ENCODE measurements at places on chromosomes 7 and 10. TPM values are rescaled to one million over a fixed set of nuclear protein-coding genes. Genes with fewer than 3 reads are reported as not detected.

Gene RARRES2
- total RNA-seq: not detected

Gene CALCR
- not detected for total RNA-seq

Gene TWIST1
- total RNA-seq: not detected

Gene FAM24B
- 11.2 TPM for total RNA-seq

Gene PLXNA4
- 0.12 TPM for total RNA-seq

Gene HIPK2
- total RNA-seq: 16.1 TPM

Gene PRSS58
- not detected for total RNA-seq

Gene EVX1
- total RNA-seq: not detected

Gene CASTOR2
- 1.9 TPM for total RNA-seq

Gene UTF1
- total RNA-seq: not detected

Gene PILRB
- total RNA-seq: 24.5 TPM

- DNase-seq: no peak
- H3K27me3 ChIP-seq: no peaks in the 10 kb centered on the region
- H3K4me3 ChIP-seq: no peak overlapping the region
- H3K36me3 ChIP-seq: peaks cover 3% of the 10 kb centered on the region
- H3K27ac ChIP-seq: peak overlapping the region; percentile 10
Measured at GRCh38 chr10:23370106-23370505, 25.5 kb upstream of the C10orf67 start.

- H3K27me3 ChIP-seq: peaks cover 17% of the 10 kb centered on the region
- H3K36me3 ChIP-seq: no peaks in the 10 kb centered on the region
- no peaks in the 10 kb centered on the region for H3K4me1 ChIP-seq
- H3K27ac ChIP-seq: no peak overlapping the region
- H3K4me3 ChIP-seq: no peak overlapping the region
Measured at GRCh38 chr7:42606193-42606905, 305.5 kb downstream of the C7orf25 start.

DNA sequence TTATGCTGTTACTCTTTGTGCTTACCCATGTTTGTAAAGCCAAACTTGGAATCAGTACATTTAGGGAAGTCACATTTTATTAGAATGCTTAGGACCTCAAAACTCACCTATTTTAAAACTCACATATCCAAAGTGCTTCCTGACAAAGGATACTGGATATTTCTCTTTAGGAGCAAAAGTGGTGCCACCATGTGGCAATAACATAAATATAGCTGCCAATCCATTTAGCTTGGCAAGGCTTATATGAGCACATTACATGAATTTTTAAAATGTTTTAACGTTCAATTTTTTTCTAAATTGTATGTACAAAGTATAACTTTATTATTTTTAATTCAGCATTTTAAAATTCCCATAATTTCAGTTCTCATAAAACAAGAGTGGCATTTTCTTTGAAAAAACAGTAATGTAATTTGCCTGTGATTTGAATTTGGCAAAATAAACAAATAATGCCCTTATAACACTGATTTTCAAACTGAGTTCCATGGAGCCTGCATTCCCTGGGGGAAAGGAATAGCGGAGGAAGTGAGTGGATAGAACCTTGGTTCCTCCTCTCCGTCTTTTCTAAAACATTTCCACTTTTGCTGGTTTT, 75.4 kb downstream of the HDAC9 start:
- H3K36me3 ChIP-seq: no peaks in the 10 kb centered on the region
- H3K27ac ChIP-seq: no peak overlapping the region
- no peak for DNase-seq
- H3K4me1 ChIP-seq: no peaks in the 10 kb centered on the region
- H3K27me3 ChIP-seq: no peaks in the 10 kb centered on the region
- no peak overlapping the region for H3K4me3 ChIP-seq

- H3K27ac ChIP-seq: no peak overlapping the region
- H3K4me3 ChIP-seq: no peak overlapping the region
- H3K36me3 ChIP-seq: no peaks in the 10 kb centered on the region
- peaks cover 3% of the 10 kb centered on the region for H3K4me1 ChIP-seq
Measured at GRCh38 chr10:86226781-86227201, 139.8 kb downstream of the GRID1 start.

DNA sequence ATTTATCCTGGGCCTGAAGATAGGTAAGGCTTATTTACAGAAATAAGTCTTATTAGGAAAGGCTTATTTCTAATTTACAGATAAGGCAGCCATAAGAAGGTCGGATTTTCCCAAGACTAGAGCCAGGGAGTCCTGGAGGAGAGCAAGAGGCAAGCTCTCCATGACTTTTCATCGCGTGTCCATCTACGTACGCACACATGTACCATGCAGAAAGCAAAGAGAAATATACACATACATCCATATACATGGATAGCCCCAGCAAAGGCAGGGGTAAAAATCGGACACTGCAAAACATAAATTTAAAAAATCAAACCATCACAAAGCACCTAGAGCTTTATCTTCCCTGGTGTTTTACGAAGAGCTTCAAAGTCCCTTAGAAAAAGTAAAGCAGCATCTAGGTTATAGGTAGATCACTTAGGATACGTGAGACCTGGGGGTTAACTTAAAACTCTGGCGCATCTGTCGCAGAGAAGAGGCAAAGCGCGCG, 25.8 kb upstream of the ZRANB1 start:
- H3K4me3 ChIP-seq: peak overlapping the region; percentile 92
- peaks cover 37% of the 10 kb centered on the region for H3K4me1 ChIP-seq
- peak overlapping the region; percentile 92 for H3K27ac ChIP-seq
- H3K27me3 ChIP-seq: peaks cover 2% of the 10 kb centered on the region
- peaks cover 3% of the 10 kb centered on the region for H3K36me3 ChIP-seq

GRCh38 chr10:103429647-103430046, 22.5 kb downstream of the CALHM2 start:
- peaks cover 50% of the 10 kb centered on the region for H3K36me3 ChIP-seq
- no peak for DNase-seq

GRCh38 chr7:76296743-76297740, 5.4 kb upstream of the HSPB1 start:
- peaks cover 2% of the 10 kb centered on the region for H3K27me3 ChIP-seq
- DNase-seq: no peak
- H3K27ac ChIP-seq: no peak overlapping the region

DNA sequence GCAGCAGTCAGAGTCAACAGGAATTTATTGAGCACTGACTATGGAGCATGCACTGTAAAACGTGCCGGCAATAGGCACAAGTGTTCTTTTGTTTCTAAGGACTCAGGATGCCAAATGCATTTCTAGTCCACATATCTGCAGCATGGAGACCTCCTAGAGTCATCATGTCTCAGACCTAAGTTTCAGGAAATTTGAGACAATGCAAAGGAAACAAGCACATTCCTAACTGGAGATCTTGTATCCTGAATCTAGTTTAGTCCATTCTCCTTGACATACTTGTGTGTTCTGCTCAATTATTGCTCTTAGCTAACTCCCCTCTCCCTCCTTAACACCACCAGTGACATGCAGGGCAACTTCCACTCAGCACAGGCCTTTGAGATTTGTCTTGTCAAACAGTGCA, 173.2 kb downstream of the ZNF438 start:
- no peaks in the 10 kb centered on the region for H3K27me3 ChIP-seq
- no peak for DNase-seq

DNA sequence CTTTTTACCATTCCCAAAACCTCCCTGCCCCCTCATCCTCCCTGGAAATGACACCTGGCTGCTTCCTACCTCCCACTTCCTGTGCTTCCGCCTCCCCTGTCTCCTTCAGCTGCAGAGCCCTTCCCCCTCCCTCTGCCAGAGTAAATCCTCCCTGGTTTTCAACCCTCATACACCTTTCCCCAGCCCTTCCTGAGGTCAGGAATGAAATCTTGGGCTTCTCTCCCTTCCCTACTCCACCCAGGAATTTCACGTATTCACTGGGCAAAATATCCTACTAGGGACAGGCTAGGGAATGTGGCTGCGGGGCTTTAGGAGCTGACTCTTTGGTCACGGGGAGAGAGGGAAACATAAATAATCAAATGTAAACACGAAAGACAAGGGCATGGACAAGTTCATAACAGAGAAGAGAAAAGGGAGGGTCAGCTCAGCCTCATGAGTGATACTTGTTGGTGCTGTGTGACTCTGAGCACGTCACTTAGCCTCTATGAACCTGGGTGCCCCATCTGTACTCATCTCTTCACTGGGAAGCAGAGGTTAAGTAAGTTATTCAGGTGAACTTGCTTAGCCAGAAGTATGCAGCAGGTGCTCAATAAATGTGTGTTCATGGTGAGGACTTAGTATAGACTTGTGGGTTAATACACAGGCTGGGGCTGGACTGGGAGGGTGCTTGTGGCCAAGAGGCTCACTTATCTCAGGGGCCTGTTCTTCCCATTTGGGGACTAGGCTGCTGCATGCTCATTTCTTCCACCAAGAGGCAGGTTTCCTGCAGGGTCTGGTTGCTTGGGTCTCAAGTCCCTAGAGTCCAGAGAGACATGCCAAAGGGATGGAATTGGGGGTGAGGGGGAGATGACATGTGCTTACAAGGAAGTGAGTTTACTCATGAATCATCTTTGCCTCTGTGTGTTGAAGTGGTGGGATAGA, 10.0 kb upstream of the DUSP5 start:
- no peak overlapping the region for H3K4me3 ChIP-seq
- no peak overlapping the region for H3K27ac ChIP-seq
- no peak for DNase-seq
- H3K27me3 ChIP-seq: peaks cover 21% of the 10 kb centered on the region

- no peak for DNase-seq
- H3K36me3 ChIP-seq: no peaks in the 10 kb centered on the region
Measured at GRCh38 chr10:118918587-118918986, 110.9 kb upstream of the NANOS1 start.

- no peak overlapping the region for H3K27ac ChIP-seq
- H3K36me3 ChIP-seq: peaks cover 31% of the 10 kb centered on the region
- no peak for DNase-seq
Measured at GRCh38 chr7:150642926-150643325, 10.7 kb upstream of the GIMAP6 start.

GRCh38 chr7:158128572-158128971, 459.1 kb downstream of the PTPRN2 start:
- no peaks in the 10 kb centered on the region for H3K36me3 ChIP-seq
- H3K4me3 ChIP-seq: no peak overlapping the region
- H3K4me1 ChIP-seq: no peaks in the 10 kb centered on the region

DNA sequence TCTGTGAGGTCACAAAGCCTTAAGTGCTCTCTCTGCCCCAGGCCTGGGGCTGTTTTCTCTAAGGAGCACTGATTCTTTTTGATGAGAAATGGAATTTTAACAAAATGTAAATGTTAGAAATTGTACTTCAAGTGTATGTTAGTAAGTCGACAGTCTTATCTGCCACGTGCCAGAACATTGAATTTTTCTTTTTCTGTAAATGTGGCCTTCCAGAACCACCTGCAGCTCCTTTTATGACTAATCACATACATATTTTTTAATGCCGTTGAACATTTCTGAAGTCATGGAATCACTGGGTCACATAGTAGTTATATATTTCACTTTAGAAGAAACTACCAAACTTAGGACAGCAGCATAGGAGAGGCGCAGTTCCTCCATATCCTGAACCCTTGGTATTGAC, 38.0 kb downstream of the UBE3C start:
- no peak overlapping the region for H3K4me3 ChIP-seq
- H3K4me1 ChIP-seq: no peaks in the 10 kb centered on the region
- H3K27ac ChIP-seq: no peak overlapping the region
- no peaks in the 10 kb centered on the region for H3K27me3 ChIP-seq
- no peak for DNase-seq
- peaks cover 7% of the 10 kb centered on the region for H3K36me3 ChIP-seq

DNA sequence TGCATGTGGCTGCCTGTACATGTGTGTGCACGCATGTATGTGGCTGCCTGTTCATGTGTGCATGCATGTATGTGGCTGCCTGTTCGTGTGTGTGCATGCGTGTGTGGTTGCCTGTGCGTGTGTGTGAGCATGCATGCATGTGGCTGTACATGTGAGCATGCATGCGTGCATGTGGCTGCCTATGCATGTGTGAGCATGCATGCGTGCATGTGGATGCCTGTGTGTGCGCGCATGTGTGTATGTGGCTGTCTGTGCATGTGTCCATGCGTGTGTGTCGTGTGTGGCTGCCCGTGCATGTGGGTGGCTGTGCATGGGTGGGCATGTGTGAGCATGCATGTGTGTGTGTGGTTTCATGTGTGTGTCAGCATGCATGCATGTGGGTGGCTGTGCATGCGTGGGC, 218.3 kb downstream of the ELFN1 start:
- no peak overlapping the region for H3K27ac ChIP-seq
- DNase-seq: no peak
- H3K27me3 ChIP-seq: no peaks in the 10 kb centered on the region
- H3K36me3 ChIP-seq: peaks cover 19% of the 10 kb centered on the region
- peaks cover 9% of the 10 kb centered on the region for H3K4me1 ChIP-seq

DNA sequence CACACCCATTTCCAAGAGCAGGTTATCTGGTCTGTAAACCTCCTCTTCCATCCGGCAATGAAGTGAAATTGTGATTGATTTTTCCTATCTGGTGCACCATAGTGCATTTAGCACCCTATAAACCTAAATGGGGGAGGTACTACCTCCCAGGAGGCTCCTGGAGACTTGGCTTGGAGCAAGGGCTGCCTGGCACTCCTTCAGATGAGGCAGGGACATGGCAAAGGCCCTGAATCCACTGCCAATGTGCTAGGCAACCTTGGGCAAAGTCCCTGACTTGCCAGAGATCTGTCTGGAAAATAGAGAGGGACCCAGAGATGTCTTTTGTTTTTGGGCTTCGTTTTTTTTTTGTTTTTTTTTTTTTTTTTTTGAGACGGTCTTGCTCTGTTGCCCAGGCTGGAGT, 6.7 kb upstream of the GRID1 start:
- no peaks in the 10 kb centered on the region for H3K4me1 ChIP-seq
- H3K36me3 ChIP-seq: no peaks in the 10 kb centered on the region
- no peak for DNase-seq

DNA sequence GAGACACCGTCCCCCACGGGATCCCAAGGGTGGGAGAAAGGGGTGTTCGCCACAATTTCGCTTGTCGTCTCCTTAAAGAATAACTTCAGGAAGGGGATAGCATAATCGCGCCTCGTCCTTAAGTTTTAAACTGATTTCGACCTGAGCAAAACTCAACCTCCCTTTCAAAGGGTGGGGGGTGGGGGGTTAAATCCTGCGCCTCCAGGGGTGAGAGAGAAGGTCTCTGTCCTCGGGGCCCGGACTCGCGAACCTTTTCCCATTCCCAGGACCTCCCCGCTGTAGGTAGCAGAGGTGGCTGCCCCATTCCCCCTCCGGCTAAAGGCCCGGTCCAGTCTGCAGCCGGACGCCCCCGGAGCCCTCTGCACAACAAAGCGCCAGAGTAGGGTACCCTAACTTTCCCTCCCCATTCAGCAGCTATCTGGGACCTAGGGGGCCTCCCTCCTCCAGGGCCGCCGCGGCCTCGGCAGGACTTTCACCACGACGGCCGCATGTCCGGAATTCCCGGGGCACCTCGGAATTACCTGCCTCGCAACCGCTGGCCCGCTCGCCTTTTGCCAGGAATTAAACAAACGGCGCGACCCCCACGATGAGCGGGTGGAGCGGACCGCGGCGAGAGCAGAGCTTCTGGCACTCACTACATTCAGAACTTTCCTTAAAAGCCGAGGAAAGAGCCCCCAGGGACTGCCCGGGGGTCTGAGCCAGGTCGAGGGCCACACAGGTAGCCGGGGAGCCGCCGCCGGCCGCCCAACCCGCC, 1.7 kb downstream of the CDK6 start:
- H3K27ac ChIP-seq: peak overlapping the region; percentile 91
- H3K4me1 ChIP-seq: peaks cover 33% of the 10 kb centered on the region
- peak overlapping the region; percentile 87 for H3K4me3 ChIP-seq
- peak; percentile 12 for DNase-seq

GRCh38 chr10:98587156-98587837, 140.6 kb upstream of the HPS1 start:
- no peak overlapping the region for H3K4me3 ChIP-seq
- DNase-seq: no peak
- H3K36me3 ChIP-seq: no peaks in the 10 kb centered on the region
- H3K27me3 ChIP-seq: peaks cover 22% of the 10 kb centered on the region
- no peak overlapping the region for H3K27ac ChIP-seq

GRCh38 chr7:117008886-117009531, 55.7 kb downstream of the ST7 start:
- peaks cover 3% of the 10 kb centered on the region for H3K36me3 ChIP-seq
- peak; percentile 45 for DNase-seq
- peak overlapping the region; percentile 79 for H3K27ac ChIP-seq
- no peaks in the 10 kb centered on the region for H3K27me3 ChIP-seq
- peak overlapping the region; percentile 45 for H3K4me3 ChIP-seq
- H3K4me1 ChIP-seq: peaks cover 68% of the 10 kb centered on the region

Data from activated naive CD8-positive, alpha-beta T cell treated with anti-CD3 and anti-CD28 coated beads for 36 hours (primary cell).